Activated T-cell treated with anti-CD3 and anti-CD28 coated beads, Interleukin-2, amount 50 U/mL, for 72 hours (primary cell): ENCODE measurements at places on chromosomes 7 and 10.

DNA sequence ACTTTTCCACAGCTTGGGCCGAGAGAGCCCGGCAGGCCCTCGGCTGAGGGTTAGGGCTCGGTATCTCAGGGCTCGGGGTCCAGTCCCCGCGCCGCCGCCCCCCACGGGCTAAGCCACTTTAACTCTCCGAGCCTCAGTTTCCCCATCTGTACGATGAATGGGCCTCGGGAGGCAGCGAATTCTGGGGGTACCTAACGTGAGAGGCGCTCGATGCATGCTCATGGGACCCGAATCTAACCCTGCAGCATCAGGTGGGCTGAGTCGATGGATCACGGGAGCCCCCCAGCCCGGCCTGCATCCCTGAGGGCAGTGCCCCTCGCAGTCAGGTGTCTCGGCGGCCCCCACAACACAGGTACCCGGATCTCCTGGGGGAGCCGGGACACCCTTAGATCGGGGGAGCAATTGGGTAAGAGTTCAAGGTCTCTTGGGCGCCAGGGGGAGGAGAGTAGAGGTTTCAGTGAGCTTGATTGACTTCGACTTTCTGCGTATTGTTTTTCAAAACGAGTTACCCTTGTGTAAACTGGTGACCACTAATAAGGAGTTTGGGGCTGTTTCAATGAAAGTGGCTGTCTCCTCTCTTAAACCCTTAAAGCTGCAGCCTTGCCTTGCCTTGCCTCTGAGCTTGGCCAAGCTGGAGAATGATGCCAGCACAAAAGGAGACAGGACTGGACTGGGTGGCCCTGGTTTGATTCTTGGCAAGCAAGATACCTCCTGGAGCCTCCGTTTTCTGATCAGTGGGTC, 631 bp downstream of the POR start:
- no peak for DNase-seq

DNA sequence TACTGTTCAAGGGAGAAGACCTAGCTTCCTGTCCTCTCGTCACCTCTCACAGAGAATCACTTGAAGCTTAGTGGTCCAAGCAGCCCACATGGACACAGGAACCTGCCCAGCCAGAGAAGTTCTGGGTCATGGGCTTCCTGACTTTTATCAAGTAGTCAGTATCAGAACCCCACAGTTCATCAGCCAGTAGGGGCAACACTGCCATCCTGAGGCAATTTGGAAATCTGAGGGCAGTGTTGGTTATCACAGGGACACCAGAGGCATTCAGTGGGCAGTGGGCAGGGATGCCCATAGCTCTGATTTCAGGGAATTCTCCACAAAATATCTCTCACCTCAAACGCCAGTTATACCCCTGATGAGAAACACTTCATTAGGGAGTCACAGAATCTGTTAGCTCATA, 22.5 kb upstream of the MGAM2 start:
- DNase-seq, result no peak

DNA sequence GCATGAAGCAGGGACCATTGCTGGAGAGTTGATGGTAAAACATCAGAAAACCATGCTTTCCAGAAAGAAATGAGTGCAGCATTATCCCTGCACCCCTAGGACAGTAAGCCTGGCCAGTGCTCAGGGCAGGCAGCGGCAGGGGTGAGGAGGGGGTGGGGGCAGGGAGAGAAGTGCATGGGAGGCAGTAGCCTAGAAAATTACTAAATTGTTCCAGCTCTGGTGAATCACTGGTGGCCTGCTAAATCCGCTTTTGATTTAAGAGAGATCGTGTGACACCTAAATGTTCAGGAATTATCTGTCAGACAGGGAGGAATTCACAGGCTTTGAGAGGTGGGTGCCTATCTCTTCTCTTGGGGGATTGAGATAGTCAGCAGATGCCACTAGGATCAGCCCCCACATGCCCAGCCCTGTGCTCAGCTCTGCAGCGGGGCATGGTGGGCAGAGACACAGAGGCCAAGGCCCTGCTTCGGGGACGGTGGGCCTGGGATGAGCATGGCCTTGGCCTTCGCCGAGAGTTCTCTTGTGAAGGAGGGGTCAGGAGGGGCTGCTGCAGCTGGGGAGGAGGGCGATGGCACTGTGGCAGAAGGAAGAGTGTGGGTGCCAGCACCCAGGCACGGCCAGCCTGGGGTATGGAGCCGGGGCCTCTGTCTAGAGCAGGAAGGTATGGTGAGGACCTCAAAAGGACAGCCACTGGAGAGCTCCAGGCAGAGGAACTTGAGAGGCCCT, 5.0 kb upstream of the AQP1 start:
- no peak for DNase-seq

DNA sequence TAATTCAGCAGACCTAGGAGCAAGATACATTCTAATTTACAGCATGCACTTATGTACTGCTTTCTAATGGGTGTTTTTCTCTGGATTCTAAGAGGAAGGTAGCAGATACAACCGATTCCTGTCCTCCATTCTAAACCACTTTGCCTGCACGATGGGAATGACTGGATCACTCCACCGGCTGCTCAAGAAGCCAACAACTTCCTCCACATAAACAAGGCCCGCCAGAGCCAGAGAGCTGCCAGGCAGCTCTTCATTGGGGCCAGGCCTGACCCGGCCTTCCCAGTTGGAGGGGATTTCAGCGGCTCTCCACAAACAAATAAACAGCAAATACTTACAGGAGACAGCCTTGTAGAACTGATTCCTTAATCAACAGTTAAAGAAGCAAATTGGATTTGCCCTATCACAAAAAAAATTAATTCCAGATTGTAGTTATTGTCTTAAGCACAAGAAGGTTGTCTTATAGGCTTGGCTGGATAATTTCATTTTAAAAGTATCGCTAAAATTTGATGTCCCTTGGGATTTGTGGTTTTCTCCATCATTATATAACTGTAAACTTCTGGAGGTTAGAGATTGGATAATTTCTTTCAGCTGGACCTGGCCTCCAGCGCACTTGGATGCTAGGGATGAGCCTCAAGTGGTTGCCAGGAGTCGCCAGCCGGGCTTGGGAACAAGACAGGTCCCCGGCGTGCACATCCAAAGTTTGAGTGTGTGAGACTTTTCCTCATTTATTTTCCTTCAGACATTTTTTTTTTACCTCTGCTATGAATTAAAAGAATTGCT, 20.9 kb downstream of the EBF3 start:
- DNase-seq, result no peak

DNA sequence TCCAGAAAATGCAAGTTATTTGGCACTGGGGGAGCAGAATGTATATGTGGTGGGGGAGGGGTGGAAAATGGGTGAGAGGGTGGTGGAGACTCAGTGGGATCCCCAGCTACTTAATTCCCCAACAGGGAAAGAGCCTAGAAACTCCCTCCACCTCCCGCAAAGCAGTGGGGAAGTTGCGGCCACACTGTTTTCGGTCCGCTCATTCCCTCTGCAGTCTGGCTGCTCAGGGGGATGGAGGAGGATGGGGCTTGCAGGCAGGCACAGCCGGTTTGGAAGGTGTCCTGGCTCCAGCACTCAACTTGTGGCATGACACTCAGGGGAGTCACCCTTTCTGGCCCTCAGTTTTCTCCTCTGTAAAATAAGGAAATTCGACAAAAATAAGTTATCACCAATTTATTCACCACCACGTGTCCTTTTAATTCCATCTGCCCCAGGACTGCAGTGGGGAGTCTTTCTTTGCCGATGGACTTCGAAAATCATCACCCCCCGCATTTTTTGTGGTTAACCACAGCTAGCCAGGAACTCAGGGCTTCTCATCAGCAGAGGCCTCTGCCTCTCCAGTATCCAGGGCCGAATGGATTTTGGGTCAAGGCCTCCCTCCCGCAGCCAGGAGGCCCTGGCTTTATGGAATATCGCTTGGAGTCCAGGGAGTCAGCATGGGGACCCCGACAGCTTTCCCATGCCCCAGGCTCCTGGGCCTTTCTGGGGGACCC, 1.6 kb upstream of the HTRA1 start:
- no peak for DNase-seq

- DNase-seq, result no peak
Observed at GRCh38 chr7:73671857-73672445, 4.3 kb downstream of the VPS37D start.

- no peak for DNase-seq
Observed at GRCh38 chr7:102872460-102872859, 40.3 kb upstream of the LRRC17 start.

- DNase-seq, result no peak
Observed at GRCh38 chr7:29202651-29203069, 8.1 kb downstream of the CHN2 start.

DNA sequence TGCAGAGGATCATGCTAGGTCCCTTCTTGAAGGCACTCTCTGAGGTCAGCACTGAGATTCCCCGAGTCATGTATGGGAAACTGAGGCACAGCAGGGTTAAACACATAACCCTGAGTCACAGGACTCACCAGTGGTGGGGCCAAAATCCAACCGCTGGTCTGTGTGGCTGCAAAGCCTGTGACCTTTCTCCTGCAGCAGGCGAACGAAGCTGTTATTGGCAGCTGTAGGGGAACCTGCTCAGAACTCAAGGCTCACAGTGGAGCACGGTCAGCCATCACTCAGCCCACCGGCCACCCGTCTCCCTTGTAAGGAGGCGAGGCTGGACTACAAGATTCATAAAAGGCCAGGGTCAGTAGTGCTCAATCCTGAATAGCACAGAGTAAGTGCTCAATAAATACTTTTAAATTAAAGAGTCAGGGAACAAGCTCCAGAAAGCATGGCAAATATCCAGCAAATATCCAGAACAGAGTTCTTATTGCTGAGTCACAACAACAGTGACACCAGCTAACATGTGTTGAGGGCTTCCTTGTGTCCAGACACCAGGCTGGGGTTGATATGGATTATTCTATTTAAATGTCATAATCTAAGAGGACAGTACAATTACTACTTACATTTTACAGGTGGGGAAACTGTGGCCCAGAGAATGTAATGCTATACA, 34.9 kb downstream of the CHST15 start:
- DNase-seq, result no peak

DNA sequence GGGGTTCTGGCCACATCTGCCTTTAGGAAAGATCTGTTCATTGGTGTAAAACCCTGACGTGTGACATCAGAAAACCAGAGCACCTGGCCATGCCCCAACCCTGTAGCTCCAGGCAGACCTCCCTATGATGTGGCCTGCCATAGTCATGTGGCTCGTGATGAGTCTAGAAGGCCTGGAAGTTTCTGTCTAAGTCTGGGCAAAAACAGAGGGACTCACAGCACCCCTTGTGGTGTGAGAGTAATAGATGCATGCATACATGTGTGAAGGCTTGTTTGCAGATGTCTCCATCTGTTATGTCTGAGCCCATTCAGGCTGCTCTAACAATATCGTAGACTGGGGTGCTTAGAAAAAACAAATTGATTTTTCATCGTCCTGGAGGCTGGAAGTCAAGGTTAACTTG, 309.3 kb downstream of the PAXIP1 start:
- DNase-seq, result no peak

DNA sequence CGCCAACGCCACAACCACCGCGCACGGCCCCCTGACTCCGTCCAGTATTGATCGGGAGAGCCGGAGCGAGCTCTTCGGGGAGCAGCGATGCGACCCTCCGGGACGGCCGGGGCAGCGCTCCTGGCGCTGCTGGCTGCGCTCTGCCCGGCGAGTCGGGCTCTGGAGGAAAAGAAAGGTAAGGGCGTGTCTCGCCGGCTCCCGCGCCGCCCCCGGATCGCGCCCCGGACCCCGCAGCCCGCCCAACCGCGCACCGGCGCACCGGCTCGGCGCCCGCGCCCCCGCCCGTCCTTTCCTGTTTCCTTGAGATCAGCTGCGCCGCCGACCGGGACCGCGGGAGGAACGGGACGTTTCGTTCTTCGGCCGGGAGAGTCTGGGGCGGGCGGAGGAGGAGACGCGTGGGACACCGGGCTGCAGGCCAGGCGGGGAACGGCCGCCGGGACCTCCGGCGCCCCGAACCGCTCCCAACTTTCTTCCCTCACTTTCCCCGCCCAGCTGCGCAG, 424 bp downstream of the EGFR start:
- DNase-seq, result peak; percentile 14

DNA sequence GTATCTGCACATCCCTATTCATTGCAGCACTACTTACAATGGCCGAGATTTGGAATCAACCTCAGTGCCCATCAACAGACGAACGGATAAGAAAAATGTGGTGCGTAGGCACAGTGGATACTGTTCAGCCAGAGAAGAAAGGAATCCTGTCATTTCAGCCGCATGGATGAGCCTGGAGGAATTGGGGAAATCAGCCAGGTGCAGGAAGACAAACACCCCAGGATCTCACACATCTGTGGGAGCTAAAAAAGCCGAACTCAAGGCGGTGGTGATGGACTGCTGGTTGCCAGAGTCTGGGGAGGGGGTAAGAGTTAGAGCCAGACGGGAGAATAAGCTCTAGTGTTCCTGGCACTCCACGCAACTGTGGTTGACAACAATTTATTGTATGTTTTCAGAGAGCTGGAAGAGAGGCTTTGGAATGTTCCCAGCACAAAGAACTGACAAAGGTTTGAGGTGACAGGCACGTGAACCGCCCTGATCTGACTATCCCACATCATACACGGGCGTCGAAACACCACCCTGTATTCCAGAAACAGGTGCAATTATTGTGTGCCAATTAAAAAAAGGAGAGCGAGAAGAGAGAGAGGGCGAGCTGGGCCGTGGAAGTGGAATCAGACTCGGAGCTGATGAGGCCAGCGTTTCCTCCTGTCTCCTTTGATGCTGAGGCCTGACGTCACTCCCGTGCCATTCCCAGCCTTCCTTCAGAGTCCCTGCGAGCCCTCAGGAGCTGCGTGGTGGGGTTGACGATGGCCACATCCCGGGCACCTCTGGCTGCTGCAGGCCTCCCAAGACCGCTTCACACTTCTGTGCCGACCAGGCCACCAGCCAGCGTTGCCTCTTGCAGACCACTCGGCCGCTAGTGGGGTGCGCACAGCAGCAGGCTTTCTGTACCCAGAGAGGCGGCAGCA, 189.5 kb downstream of the DNAJB6 start:
- DNase-seq, result no peak

DNA sequence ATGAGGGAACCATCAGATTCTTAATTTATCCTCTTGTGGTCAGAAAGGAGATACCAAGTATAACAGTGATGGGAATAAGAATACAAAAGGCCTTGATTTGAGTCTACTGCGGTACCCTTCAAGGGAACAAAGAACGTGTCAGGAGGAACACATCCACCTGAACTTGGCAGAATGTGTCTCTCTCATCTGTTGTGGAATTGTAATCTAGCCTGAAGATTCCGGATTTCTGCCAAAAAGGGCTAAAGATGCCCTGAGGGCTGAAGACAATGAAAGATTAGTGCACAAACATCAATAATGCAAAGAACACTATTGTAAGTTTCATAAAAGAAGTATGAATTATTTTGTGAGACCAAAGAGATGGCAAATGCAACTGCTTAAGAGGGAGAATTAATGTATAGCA, 134.8 kb downstream of the RELN start:
- DNase-seq, result no peak

DNA sequence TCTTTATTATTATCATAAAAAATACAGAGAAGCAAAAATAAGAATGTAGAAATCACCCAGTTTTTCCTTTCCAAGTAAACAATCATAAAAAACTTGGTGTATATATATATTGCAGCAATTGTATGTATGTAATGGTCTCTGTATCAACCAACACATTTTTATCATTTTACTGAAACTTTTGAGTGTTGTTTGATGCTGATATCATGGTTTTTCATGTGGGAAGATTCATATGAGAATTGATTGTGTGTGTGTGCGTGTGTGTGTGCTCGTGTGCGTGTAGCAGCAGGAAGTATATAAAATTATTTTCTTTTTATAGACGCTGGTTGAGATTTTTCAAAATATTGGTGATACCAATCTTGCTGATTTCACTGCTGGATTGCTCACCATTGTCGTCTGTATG, 22.3 kb downstream of the SLC26A4 start:
- no peak for DNase-seq
